ENCODE measurements at places on chromosomes 7 and 10.

DNA sequence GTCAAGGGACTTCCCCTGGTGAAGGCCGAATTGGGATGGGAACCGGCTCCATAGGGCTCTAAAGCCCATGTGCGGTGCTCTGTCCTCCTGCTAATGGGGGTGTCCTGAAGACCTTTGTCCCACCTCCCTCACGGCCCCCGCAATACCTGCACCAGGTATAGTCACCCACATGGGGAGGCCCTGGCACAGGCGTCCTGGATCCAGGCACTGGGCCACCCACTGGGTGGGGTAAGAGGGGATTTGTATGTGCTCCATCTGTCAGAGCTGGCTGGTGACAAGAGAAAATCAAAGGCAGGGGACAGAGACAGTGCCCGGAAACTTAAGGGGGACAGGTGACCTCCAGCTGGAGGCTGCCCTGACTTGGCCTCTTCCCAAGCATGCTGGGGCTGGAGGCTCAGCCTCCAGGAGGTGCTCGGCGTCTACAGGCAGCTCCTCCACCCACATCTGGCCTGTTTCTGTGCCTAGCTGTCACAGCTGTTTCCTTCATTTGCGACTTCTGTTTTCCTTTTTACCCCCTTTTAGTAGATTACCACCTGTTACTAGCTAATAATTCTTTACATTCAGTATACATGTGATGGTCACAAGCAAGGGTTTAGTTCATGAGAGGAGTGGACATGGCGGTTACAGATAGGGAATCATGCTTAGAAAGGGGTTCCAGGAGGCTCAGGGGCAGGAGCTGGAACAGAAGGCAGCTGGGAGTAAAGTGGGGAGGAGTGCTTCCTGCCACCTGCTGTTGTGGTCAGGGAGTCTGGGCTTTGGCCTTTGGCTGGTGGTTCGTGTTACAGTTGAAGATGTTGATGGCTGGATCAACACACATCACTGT, 2.3 kb upstream of the CUZD1 start:
- no peak for DNase-seq

DNA sequence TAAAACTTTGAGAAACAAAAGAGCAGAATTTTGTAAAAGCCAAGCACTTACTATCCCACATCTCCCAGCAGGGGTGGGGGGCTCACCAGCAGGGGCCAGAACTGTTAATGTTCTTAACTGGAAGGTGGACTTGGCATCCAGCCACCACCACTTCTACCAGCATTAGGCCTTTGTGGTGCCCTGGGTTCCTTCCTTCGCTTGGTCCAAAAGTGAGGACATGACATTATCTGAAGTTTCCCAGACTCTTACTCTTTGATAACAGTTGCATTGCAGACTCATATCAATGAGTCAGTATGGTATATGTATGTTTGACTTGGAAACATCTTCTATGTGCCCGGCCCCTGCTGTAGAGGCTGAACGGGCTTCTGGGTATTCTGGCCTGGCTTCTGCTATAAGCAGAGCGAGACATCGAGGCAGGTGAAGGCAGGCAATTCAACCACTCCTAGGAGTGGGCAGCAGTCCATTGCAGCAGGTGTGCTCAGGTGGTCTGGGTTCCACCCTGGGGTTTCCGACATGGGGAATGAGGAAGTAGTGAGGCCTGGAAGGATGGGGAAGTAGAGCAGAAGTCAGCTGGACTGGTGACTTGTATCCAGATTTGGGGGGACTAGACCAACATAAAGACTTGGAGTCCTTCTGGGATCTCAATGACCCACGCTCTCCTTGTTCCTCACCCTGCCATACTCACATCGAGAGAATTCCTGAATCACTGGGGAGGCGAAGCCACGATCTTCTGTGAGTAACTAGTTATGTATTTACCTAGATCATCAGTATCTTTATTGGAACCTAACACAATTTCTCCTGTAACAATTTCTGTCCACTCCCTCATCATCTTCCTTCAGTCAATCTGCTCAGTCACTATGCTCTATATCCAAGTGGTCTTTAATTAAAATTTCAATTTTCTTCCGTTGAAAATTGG, 4.1 kb downstream of the ZNF777 start:
- peak; percentile 46 for DNase-seq

DNA sequence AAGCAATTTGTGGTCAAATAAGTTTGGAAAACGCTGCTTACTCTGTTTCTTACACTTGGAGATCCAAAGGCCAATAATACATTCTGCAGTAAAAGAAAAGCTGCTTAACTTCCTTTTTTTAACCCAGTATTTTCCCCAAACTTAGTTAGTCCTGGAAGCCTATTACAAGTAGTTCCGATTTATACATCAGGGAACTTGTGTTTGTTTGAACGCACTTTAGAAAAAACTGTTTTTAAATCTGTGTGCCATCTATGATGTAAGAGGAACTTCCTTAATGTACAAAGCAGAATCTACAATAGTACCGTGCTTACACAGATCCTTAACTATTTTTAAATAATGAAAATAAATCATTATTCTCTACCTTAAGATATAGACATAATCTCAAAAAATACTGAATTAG, 23.0 kb downstream of the SFR1 start:
- DNase-seq, result no peak

GRCh38 chr10:551373-552252, 137.9 kb downstream of the DIP2C start:
- no peak for DNase-seq

GRCh38 chr7:33694006-33694405, 211.3 kb upstream of the BMPER start:
- DNase-seq, result no peak

GRCh38 chr7:14738086-14738485, 164.5 kb downstream of the DGKB start:
- no peak for DNase-seq

GRCh38 chr7:149718730-149719049, 54.7 kb downstream of the ZNF467 start:
- no peak for DNase-seq

- DNase-seq, result no peak
Observed at GRCh38 chr7:46026741-46027140, 105.7 kb upstream of the IGFBP3 start.

GRCh38 chr7:86963599-86964230, 95.7 kb downstream of the ELAPOR2 start:
- no peak for DNase-seq

DNA sequence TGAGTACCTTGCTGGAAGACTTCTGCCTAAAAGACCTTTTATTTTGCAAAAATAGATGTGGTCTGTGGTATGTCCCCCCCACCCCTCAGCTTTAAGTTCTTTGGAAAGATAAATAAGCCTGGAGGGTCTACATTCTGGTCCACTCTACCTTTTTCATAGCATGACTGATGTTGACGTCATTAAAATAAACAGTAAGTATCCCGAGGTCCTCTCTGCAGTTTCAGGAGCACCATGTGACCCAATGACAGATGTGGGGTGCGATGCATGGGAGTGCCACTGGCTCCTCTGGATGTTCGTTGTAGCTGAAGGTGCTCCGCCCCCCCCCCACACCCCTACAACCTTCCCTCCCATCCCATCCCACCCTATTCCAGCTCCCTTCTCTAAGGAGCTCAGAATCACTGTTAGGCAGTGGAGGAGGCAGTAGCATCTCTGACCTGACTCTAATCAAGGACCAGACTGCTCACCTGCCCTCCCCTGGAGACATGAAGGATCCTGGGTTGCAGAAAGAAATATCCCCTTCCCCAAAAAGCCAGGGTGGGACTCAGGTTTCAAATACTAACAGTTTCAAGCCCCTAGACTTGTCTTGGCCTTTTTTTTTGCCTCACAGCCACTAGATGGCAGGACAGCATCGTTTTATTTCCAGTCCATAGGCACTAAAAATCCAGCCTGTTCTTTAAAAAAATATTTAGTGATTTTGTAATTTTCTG, 25.1 kb downstream of the CASP7 start:
- DNase-seq, result peak; percentile 42

- DNase-seq, result no peak
Observed at GRCh38 chr10:79382491-79382941, 35.2 kb downstream of the PPIF start.

DNA sequence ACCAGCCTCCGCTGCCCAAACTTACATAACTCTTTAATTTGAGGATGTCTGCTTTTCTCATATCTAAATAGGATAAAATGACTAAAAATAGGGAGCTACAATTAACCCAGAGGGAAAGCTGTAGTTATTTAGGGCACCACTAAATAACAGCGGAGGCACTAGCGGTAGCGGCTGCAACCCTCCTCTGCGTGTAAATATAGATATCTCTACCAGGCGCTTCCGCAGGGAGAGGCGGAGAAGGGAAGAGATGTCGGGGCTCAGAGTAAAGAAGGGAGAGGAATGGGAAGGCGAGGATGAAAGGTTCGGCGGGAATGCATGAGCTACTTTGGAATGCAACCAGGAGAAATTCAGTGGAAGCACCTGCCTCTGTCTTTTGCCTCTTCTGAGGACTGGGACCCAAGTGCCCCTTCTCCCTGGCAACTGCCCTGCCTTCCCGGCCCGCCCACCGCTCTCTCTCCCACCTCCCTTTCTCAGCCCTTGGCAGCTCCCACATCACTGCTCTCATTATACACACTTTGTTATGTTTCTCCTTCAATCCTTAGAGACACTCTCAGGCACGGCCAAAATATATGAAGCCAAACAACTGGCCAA, 698.3 kb downstream of the PARD3 start:
- DNase-seq, result no peak

DNA sequence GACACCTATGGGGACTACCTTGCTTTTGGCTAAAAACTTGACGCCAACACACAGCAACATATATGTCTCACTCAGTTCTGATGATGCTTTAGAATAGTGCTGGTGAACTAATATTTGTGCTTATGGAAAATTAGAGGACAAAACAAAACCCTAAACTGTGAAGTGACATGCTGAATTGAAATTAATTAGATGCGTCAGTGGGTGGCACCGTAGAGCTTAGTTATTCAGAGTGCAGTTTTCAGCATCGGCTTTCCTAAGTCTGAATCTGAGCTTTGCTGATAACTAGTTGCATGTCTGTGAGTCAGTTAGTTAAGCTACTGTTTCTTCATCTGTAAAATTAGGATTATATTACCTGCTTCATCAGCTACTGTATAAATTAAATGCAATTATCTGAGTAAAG, 245.0 kb upstream of the SORCS1 start:
- peak; percentile 34 for DNase-seq

- DNase-seq, result no peak
Observed at GRCh38 chr10:123565691-123566660, 100.2 kb upstream of the GPR26 start.

GRCh38 chr7:96993094-96993865, 12.1 kb upstream of the DLX6 start:
- DNase-seq, result no peak

GRCh38 chr7:15305002-15305600, 256.7 kb downstream of the AGMO start:
- DNase-seq, result peak; percentile 71

DNA sequence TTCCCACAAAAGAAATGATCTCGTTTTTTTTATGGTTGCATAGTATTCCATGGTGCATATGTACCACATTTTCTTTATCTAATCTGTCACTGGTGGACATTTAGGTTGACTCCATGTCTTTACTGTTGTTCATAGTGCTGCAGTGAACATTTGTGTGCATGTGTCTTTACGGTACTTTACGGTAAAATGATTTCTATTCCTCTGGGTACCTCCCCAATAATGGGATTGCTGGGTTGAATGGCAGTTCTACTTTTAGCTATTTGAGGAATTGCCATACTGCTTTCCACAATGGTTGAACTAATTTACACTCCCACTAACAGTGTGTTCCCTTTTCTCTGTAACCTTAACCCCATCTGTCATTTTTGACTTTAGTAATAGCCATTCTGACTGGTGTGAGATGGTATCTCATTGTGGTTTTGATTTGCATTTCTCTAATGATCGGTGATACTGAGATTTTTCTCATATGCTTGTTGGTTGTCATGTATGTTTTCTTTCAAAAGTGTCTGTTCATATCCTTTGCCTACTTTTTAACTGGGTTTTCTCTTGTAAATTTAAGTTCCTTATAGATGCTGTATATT, 37.2 kb downstream of the MKLN1 start:
- DNase-seq, result no peak

DNA sequence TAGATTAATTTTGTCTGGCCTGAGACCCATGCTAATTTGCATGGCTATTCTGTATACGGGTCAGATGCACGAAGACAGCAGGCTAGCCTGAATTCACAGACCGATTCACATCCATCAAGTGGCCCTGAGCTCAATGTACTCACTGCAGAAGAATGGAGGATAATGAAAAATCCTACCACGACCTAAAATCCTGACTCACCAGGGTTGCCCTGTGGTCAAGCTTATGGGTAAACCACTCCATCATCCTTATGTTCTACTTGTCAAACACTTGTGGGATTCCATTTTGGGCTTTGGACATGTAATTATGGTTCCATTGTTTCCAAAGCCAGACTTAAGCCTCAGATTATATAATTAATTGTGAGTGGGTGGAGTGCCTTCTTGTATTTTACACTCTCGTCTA, 110.4 kb upstream of the ZNF438 start:
- DNase-seq, result peak; percentile 58

GRCh38 chr7:129862682-129863081, 90.1 kb downstream of the UBE2H start:
- DNase-seq, result no peak

- DNase-seq, result no peak
Observed at GRCh38 chr10:5741276-5741675, 56.6 kb downstream of the TASOR2 start.

DNA sequence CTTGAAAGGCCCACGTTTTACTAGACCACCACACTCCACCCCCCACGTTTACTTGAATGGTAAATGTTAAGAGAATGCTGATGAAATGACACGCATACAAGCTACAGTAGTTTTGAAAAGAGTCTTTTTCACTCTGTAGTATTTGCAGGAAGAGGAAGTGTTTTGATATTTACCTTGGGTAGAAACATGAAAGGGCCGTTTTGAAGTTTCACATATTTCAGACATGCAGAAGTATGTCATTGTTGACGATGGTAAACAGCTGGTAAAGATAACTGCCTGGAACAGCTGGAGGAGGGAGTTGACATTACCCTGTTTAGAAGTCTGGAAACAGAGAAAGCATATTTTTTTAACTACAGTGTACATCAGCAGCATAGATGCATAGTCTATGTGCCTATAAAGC, 160.7 kb downstream of the NXPH1 start:
- no peak for DNase-seq

DNA sequence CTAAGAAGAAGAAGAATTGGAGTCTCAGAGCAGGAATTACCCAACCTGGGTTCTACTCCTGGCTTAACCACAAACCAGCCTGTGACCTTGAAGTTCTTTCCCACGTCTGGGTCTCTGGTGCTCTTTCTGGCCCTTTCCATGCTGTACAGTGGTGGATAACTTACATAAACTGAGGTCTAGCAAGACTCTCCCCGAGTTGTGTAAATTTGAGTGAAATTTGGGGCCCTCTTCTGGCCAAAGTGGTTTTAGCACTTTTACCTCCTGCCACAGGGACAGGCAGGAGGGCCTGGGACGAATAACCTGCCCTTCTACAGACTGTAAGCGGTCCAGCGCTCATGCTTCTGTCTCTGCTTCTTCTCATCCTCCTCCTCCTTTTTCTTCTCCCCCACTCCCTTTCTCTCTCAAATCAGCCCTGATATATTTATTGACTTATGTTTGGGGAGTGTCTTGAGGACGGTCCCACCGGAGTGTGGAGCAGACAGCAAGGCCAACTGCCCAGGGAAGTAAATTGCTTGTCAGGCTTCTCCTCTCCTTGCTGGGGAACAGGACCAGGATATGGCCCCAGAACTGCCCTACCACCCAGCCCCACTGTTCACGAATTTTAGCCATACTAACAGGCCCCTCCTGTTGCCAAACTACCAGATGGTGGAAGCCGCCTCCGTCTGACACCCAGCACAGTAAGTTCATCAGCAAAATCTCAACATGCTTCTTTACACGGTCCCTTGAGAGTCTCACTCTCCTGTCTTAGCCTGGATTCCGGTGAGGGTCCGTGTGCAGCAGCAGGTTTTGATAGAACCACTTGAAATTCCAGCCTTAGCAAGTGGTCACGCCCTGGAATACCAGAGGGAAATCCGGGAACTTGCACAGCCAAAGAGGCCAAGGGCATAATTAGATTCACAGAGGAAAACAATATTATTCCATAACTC, 4.0 kb upstream of the SH3PXD2A start:
- peak; percentile 62 for DNase-seq

Data from RKO (cell line).